ENCODE measurements at places on chromosomes 2 and 18.

DNA sequence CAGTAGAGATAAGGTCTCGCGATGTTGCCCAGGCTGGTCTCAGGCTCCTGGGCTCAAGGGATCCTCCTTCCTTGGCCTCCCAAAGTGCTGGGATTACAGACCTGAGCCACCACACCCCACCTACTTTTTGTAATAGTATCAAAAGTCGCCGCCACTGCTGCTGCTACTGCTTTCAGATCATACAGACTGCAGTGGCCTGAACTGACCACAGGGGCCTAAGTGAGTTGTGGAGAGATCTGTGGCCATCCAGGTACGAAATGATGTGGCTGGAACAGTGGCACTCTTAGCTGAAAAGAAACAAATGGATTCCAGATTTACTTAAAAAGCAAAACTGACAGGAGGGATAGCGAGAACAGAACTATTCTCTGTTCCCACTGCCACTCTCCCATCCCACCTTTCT, 32.9 kb upstream of the POMC start:
- DNase-seq: no peak

DNA sequence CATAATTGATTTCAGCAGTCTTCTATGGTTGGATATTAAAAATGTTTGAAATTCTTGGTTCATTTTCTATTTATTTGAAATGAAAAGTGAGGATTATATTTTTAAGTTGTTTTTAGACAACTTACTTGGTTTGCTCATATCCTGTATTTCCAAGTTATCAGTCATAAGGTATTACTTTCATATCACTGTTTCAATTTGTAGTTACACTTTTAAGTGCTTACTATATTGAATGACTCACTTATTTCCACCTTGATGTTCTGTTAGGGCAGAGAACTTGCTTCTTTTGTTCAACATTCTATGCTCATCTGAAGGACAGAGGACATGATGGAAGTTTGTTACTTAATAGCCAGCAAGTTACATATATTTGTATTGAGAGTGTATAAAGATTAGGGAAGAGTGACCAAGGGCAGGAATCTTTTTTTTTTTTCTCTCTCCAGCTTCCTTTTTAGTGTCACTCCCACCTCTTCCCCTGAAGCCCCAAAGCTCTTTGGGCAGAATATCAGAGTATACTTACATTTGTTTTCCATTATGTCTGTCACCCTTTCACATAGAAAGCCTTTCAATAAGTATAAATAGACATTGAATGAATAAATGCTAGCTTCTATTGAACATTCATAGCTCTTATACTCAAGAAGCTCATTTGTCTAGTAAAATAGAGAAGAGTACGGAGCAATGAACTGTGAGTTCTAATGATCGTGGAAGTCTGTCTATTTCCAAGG, 28.1 kb downstream of the PIK3C3 start:
- DNase-seq: no peak

DNA sequence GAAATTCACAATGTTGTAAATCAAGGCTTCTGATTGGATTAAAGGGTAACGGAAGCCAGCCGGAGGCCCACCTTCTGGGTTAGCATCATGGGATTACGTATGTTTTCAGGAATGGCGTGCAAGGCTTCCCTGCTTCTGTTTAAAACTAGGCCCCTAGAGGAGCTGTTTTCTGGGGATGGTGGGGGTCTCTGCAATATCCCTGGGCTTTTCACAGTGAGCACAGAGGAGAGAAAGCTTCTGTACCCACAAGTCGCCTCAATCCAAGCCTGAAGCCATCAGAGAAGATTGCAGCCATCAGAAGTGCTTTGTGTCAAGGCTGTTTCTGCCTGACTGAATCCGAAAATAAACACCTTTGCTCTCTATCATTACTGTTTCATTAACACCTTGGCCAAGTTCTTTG, 226.9 kb upstream of the SMIM21 start:
- no peak for DNase-seq

DNA sequence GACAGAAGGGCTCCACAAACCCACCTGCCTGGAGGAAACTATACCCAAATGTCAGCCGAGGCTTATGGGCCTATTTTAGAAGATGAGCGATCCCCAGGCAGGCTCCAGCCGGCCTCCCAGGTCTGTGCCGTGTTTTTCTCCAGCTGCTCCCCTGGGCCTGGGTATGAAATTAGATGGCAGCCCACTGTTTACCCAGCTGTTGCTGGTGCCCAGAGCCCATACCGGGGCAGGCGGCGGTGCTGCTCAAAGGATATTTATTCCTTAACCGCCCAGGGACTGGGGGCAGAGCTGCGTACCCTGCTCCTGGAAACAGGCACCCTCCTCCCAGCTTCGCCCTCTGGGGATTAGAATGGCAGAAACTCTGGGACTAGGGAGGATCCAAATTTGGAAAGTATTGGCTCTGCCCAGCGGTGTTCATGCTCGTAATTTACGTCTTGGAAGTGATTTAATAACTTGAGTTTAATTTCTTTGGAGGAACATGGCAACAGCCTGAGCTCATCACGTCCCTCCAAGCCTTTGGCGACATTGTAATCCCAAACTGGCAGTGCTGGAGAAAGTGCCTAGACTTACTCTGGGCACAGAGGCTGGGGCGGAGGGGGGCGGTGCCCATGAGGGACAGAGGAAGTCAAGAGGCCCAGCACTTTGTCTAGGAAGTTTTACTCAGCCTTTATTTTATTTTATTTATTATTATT, 199.2 kb downstream of the KLHL29 start:
- DNase-seq: no peak

DNA sequence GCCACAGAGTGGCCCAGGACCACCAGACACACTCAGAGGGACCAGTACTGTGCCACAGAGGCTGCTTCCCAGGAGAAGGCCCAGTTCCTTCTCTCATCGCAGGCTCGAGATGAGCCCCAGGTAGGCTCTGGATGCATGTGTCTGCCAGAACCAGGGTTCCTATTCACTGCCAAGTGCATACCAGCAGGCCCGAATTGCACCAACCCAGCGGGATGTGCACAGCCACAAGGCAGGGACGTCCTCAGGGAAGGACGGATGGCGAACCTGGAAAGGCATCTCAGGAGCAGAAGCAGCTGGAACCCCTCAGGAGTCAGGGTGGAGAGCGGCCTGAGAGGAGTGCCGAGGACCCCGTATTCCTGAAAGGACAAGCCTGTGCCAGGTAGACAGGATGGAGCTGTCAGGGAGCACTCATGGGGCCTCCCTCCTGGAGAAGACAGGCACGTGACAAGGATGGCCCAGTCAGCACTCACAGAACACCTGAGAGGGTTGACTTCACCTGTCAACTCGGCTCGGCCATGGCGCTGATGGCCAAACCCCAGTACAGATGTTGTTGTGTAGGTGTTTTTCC, 73.7 kb downstream of the PTGR3 start:
- DNase-seq: no peak

DNA sequence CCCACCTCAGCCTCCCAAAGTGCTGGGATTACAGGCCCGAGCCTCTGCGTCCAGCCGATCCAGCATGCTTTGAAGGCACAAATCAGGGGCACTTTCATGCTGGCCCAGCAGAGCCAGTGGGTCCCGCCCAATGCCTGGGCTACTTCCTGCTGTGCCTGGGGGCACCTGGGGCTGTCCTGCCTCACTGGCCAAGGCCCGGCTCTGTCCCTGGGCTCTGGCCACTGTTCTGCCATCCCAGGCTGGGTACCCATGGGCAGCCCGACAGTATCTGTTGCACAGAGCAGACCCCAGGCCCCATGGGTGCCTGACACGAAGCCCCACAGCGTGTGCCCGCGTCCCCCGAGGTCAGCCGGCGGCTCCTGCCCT, 6.8 kb upstream of the GAL3ST2 start:
- no peak for DNase-seq

- DNase-seq: no peak
These were observed 144.4 kb downstream of the THSD7B start for GRCh38 chr2:136909777-136910176.

GRCh38 chr2:8636041-8636491, 45.8 kb upstream of the ID2 start:
- no peak for DNase-seq

GRCh38 chr2:109185821-109186570, 57.0 kb downstream of the SH3RF3 start:
- DNase-seq: no peak

GRCh38 chr2:42856891-42857632, 64.7 kb upstream of the HAAO start:
- no peak for DNase-seq

- DNase-seq: no peak
These were observed 45.6 kb upstream of the TMEM178A start for GRCh38 chr2:39620067-39620466.

GRCh38 chr2:120825370-120826259, 89.9 kb downstream of the GLI2 start:
- DNase-seq: no peak

- DNase-seq: no peak
These were observed 50.5 kb upstream of the CREB1 start for GRCh38 chr2:207479198-207479785.

GRCh38 chr18:33751613-33752221, 173.7 kb downstream of the ASXL3 start:
- peak; percentile 46 for DNase-seq

DNA sequence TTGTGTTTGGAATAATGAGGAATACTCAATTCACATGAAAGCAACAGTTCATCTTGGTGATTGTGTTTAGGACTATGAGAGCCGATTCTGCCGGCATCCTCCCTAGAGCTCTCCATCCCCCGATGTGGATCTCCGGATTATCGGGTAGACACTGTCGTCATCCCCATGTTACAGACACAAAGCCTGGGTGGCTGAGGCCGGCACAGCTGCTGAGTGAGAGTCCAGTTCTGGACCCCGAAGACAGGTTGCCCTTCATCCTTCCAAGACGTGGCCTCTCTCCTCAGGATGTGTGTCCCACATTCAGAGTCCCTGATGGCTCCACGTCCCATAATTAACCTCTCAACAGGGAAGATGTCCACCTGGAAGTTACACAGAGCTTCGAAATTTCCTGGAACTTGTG, 129.3 kb downstream of the HDAC4 start:
- no peak for DNase-seq

DNA sequence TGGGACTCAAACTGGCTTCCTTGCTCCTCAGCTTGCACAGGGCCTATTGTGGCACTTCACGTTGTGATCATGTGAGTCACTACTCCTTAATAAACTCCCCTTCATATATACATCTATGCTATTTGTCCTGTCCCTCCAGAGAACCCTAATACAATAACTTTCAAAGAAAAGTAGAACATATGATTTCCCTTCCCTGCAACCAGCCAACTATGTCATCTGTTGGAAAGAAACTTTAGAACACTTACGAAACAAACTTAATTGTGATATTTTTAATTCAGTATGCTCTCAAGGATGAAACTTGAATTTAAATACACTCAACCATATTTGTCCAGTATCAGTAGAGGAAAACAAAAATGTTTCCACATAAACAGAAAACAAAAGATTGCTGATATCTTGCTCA, 84.4 kb downstream of the DYM start:
- no peak for DNase-seq

DNA sequence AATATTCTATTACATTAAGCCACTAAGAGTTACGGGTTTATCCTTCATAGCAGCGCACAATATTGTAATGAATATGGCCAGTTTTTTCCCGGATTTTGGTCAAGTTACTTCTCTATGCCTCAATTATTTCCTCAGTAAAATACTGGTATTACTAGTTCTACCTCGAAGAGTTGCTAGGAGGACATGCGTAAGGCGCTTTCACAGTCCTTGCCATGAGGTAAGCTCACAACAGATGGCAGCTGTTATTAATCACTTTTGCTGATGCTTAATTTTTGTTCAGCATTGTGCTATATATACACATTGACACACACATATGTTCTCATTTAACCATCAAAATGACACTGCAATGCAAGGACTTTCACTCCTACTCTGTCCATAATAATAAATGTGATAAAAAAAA, 101.5 kb downstream of the SCG2 start:
- DNase-seq: no peak

DNA sequence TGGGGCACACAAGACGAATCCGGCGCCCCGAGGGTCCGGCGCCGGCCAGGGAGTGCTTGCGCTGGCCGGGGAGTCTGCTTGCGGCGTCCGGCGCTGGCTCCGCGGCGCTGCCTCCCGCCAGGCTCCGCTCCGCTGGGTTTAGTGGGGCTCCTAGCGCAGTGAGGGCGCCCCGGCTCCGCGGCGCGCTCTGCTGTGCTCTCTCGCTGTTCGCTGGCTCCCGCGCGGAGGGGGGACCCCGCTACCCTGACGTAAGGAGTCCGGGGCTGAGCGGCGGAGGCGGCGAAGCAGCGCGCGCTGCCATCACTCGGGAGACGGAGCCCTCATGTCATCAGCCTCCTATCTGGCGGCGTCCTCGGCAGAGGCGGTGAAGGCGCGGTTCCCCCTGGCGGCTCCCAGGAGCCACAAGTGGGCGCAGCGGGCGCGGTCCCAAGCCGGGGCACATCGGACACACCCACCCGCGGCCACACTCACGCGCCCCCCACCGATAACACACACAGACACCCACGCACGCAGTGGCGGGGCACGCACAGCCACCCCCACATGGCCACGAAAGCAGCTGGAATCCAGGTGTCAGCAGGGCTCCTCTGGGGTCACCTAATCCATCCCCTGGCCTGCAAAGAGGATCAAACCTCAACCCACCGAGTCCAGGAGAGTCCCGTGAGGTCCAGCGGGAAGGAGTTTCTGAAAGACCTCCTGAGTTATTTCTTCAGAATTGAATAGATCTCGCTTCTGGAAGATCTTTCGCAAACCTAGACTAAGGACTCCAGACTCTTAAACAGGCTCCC, at the start of gene C1QL2:
Gene C1QL2, minus strand, starts transcription at position 189 of the 785 bp plus-strand sequence. CDS start 482 bp downstream, outside the sequence.
- DNase-seq: no peak

DNA sequence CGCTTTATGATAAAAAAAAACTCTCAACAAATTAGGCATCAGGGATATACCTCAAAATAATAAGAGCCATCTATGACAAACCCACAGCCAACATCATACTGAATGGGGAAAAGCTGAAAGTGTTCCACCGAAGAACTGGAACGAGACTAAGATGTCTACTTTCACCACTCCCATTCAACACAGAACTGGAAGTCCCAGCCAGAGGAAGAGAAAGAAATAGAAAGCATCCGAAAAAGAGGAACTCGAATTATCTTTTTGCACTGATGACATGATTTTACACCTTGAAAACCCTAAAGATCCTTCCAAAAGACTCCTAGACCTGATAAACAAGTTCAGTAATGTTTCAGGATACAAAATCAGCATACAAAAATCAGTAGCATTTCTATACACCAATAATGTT, 121.6 kb downstream of the ZRANB3 start:
- no peak for DNase-seq
